ENCODE measurements at places on chromosomes 2 and 18.

DNA sequence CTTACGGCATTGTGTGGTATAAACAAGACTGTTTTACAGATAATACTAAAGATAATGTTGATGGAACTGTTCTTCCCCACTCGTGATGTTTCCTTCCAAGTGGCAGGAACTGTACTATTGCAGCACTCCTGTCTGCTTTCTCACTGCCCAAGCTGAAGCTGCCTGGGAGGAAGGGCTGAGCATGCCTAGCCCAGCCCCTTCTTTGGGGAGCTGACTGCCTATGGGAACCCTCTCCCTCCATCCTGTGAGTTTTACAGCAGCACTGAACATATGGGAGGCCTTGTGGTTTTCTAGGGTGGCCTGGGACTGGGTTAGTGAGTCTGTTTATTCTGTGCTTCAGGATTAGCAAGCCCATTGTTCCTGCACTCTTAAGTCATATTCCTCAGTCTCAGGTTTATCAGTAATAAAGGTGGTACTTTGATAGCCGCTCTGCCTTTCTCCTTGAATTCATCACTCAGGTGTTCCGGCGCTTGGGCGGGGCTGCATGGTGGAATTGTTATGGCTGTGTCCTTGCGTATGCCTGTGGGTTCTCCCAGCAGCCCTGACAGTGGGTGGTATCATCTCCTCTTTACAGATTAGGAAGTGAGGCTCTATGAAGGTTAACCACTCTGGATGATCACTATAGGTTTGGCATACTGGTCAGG lies 379.7 kb downstream of the PTPRM start:
- DNase-seq = no peak

- DNase-seq = no peak
Measured at GRCh38 chr18:32576296-32576916, 105.7 kb upstream of the GAREM1 start.

DNA sequence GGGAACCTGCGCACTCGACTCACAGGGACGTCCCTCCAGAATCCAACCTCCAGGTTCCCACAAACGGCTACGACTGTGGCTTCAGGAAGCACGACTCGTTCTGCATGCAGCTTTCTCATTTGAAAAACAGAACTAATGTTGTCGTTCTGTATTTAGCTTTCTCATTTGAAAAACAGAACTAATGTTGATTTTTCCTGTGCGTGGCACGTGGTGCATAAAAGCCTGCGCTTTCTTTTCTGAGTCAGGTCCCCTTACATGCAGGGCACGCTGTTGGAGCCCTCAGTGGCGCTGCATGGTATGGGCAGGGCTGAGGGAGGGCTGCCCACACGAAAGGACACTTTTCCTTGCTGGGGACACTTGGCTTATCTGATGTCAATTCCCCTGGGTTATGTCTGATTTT lies 124.3 kb downstream of the TMEM18 start:
- DNase-seq = no peak

DNA sequence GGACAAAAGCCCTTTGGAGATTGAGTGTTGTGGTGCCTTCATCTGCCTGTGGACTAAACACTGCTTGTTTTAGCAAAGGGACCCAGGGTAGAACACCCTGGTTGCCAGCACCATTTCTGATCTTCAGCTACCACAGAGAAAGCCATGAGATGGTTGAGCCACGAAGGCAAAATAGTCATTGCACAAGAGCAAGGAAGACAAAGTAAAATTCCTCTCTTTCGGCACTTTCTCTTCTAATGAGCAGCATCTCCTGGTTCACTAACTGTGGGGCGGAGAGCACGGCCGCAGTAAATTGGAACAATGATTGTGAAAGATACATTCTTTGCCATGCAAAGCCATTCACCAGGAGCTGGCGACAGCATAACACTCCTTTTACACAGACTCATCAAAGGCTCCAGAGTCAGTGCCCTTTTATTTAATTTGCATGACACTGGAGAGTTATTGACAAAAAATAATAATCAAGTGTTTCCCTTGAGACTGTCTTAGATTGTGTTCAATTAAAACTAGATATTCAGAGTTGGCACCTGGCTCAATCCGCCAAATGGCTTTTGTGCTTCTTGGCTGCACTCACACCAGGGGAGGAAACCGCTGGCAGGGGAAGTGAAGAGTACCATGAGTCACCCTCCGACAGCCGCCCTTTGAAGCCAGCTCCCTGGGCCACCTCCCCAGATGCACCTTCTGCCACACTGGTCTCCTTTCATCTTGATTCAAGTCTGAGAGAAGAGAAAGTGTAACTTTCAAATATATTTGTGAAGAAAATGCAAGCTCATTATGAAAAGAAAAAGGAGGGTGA lies 100.5 kb upstream of the MEIS1 start:
- DNase-seq = peak; percentile 38

- DNase-seq = no peak
Measured at GRCh38 chr2:187486241-187486640, 38.2 kb upstream of the CALCRL start.

DNA sequence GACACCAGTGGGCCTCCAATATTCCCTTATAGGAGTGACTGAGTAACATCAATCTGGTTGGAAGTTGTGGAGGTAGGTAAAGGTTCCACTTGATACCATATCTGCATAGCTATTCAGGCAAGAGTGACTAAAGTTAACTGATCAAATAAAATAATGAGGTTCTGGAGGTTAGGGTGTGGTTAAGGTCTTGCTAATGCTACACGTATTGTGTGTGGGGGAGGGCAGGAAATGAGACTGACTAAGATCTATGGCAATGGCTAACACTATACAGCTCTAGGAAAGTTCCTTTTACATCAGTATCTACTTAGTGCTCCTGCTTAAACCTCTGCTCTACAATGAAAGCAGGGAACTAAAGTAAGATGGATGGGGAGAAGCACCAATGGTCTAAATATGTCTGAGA lies 149.1 kb upstream of the MGAT5 start:
- no peak for DNase-seq

DNA sequence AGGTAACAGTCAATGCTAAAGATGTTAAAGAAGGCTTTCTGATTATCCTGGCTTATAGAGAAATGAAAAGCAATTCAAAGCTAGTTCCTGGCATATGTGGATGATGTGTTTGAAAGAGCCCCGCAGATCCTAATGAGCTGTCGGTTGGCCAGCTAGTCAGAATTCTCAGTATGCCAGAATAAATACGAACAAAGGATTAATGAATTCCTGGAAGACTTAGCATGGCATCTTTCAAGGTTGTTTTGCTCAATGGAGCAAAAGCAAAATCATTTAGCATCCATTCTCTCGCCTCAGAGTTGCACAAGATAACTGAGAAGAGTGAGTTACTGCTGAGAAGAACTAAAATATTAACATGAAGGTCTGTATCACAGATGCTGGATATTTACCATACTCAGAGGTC lies 307.6 kb downstream of the RIT2 start:
- no peak for DNase-seq

GRCh38 chr2:207341112-207341750 lies 175.5 kb upstream of the KLF7 start:
- DNase-seq = no peak

DNA sequence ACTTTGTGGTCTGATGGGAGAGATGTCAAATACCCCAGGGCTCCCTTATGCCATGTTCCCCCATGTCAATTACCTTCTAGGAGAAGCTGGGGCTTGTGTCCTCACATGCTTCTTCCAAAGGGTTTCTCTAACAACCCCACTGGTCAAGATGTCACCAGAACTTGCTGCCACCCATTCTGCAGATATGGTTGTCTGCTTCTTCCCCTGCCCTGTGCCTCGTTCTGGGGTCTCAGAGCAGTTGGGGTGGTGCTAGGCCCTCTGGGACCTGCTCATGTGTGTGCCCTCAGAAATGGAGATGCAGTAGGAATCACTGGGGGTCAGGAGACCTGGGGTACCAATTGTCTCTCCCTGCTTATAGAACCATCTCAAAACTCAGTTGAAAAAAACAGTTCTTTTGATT lies 268.6 kb downstream of the MYCN start:
- no peak for DNase-seq

DNA sequence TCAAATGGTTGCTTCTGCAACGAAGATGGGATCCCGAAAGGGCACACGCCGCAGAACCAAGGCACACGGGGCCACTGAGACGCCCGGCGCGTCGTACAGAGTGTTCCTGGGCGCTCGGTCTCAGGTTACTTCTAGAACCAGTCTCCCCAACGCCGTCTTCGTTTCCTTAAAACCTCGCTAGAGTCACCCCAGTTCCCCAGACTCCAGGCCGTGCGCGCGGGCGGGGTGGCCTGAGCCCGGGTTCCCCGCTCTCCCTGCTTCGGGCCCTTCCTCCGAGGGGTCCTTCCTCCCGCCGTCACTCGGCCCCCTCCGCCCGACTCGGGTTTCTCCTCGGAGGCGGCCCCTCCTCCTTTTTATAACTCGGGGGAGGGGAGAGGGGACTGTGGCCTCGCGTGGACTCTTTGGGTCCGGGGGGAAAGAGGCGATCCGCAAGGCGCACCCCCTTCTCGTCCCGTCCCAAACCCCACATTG lies 774 bp upstream of the FZD7 start:
- peak; percentile 40 for DNase-seq

DNA sequence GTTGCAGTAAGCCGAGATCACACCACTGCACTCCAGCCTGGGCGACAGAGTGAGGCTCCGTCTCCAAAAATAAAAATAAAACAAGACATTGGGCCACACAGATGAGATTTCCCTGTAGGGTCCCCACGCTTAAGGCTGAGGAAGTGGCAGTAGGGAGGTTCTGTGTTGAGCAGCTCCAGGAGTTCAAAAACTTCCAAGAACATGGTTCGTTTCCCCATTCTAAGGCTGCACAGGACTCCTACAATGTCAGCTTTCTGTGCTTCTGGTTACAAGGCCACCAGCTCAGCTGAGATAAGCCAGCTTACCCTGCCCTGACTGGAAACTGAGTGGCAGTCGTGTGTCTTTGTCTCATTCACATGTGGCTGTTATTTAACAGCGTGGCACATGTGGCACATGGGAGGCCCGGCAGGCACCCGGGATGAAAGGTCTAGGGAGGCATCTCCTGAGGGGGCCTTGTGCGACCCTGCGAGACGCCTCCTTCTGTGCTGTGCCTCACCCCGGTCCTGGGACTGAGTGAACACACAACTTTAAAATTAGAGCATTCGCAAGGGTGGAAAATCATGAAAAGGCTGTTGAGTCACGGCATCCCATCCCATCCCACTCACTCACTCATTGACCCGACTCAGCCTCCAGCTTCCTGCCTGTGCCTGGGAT lies 7.7 kb downstream of the ITGB1BP1 start:
- no peak for DNase-seq

GRCh38 chr2:126831234-126832005 lies 67.3 kb upstream of the TEX51 start:
- DNase-seq = no peak

- no peak for DNase-seq
Measured at GRCh38 chr2:109609352-109610024, 4.3 kb downstream of the SEPTIN10 start.

DNA sequence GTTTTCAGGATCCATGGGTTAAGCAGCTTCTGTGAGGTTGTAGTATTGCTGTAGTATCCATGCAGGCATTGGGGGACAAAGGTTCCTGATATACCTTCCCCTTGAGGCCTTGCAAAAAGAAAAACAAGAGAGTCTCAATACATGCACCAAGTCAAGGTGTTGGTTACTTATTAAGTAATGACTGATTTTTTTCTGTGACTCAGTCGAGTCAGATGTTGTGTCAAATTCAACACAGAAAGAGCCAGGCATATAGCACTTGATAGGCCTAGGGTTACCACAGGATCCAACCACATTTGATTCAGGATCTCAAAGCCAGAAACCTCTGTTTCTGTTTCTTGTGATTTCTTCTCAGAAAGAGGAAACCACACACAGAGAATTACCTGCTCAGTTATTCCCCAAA lies 24.9 kb upstream of the CD8A start:
- DNase-seq = no peak

Measured in NCI-H1930 (cell line).